Heart left ventricle (tissue), 16 donors: ENCODE measurements at places on chromosomes 3 and 15. TPM values are rescaled to one million over a fixed set of nuclear protein-coding genes. Genes with fewer than 3 reads are reported as not detected.

- DNase-seq, result no peak
Measured at GRCh38 chr3:78736863-78737262, 1030.9 kb downstream of the ROBO1 start.

DNA sequence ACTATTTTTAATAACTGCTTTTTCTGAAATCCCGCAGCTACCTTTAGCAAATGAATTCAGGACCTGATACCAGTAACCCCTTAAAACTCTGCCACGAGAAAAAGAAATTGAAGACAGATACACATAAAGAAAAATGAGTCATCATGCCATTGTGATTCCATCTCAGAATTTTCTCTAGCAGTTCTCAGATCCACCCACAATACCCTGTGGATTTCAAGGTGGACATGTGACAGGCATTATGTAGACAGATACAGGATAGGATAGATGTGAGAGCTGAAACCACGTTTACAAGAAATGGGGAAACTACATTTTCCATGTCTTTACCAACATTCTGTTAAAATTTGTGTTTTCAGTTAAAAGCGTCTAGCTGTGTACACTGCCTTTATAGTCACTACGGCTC lies 291.9 kb upstream of the NR2F2 start:
- DNase-seq, result no peak

SLC28A2 gene
- total RNA-seq, result not detected

- DNase-seq, result no peak
Measured at GRCh38 chr3:122548619-122549018, 15.5 kb downstream of the PARP9 start.

DNA sequence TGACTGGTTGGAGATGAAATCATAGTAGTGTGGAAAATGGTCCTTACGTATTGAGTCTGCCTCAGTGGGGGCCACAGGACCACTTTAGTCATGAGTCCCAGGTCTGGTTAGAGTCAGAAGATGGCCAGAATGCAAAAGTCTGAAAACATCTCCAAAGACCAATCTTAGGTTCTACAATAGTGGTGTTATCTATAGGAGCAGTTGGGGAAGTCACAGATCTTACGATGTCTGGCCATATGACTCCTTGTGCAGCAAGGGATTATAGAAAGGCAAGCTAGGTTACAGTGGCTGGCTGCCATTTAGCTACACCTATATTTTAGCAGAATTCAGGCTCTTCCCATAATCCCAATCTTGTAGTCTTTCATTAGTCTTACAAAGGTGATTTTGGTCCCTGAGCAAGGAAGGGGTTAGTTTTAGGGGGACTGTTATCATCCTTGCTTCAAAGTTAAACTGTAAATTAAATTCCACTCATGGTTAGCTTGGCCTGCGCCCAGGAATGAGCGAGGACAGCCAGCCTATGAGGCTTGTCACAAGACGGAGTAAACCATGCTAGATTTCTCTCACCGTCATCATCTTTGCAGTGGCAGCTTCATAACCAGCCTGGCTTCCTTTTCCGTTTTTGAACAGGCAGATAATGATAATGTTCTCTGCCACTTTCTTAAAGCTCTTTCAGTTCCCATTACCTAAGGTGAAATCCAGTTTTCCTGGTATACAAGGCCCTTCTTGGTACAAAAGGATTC lies 134.1 kb downstream of the VPS8 start:
- no peak for DNase-seq

GRCh38 chr3:73192036-73192738 lies 130.7 kb downstream of the EBLN2 start:
- DNase-seq, result no peak

NR2E3 gene
- total RNA-seq, result not detected

- DNase-seq, result no peak
Measured at GRCh38 chr15:52220937-52221660, 29.9 kb upstream of the GNB5 start.

DNA sequence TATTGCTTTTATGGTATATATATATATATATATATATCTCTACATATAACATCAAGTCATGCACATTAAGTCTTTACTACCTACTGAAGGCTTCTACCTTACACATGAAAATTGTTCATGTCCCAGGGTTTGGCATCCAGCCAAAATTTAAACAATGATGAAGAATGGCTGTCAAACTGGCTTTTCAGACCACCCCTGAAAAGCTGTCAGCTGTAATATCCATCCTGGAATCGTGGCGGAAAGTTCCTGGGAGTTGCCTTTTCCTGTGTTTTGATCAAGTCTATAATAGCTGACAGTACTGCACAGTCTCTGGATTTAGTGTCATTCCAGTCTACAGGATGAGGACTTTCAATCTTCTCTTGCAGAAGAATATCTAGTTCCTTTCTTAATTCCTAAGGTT lies 48.3 kb downstream of the DHX36 start:
- DNase-seq, result no peak
